ENCODE measurements at places on chromosomes 7 and 10.

- no peak for DNase-seq
Observed at GRCh38 chr7:32893207-32893524, 1.6 kb upstream of the KBTBD2 start.

DNA sequence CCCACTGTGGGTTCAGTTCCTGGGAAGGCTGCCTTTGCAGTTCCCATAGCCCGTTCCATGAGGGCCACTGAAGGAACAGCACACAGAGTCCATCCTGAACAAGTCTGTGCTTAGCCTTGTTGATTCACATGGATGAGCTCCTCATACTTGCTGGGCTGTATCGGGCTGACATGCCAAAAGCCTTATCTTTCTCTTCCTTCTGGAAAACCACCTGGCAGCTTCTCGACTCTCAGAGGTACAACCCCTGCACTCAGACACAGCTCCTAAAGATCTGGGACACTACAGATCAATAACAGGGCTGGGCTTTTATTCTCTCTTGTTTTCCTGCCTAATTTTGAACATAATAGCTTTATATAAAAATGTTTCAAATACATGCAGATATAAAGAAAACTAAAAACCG lies 667.2 kb downstream of the SDK1 start:
- DNase-seq = no peak

DNA sequence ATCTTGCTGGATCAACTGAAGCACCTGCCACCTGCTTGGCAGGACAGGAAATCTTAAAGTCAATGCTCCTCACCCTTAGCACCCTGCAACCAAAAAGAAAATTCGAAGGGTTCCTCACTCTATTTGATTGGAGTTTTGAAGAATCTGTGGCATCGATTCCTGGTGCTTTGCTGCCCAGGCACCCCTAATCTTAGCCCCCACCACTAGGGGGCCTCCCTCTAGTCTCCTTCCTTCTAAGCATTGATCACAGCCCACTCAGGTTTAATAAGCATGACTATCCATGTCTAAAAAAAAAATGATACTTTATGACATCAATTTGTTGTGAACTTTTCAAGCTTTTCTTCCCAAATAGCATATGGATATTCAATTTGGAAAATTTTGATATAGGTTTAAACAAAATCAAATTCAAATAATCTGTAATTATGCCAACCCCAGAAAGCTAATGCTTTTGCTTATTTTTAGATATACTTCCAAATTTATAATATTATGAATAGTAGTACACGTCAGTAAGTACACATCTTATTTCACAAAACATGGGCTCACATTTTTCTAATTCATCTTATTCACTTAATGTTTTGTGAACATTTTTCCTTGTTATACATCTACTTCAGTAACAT lies 45.3 kb downstream of the NRG3 start:
- no peak for DNase-seq

GRCh38 chr10:122713091-122713885 lies 13.6 kb upstream of the C10orf120 start:
- DNase-seq = no peak

DNA sequence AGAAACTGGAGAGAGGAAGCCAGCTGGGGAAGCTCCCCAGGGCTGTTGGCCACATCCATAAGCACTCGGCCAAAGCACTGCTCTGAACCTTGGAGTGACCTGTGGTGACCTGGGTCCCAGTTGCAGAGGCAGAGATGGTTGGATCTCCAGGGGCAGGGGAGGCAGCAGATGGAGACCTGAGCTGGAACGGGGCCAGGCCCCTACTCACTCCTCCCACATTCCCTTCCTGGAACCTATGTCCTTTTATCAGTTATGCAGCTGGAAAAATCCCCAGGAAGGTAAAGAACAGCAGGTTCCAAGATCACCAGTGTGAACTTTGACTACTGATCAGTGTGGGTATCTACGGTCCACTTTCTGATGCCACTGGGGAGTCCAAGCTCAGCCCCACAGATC lies 9.6 kb upstream of the PNLIPRP2 start:
- no peak for DNase-seq

GRCh38 chr7:73702226-73702625 lies 17.2 kb downstream of the STX1A start:
- DNase-seq = no peak

DNA sequence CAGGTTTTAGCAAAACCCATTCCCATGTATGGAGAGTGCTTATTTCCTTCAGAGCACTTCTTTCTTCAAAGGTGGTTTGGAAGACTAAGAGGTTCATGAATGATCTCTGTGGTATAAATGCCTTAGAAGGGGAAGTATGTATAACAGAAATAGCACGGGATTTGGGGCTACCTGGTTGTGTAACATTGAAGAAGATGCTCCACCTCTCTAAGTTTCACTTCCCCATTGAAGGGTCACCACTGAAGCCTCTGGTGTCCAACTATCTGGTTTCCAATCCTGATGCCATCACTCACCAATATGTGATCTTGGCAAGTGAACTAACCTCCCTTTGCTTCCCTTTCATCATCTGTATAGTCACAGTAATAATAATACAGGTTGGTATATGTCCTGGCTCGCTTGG lies 37.2 kb downstream of the CYCS start:
- DNase-seq = no peak

DNA sequence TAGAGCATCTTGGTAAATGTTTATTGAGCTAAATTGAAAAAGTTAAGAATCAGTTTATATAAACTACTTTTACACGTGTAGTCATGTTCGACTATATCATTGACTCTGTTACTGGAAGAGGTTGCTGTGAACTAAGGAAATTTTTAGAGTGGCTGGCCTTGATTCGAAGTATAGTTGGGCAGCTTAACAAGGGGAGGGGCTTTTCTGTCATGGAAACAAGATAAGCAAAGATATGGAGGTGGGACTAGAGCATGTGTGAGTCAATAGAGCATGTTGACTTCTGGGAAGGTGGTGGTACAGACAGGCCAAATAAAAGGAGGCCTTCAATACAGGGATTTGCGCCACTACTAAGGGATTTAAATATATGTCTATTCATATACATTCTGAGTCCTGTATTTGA lies 7.6 kb downstream of the ATP5F1C start:
- DNase-seq = no peak

DNA sequence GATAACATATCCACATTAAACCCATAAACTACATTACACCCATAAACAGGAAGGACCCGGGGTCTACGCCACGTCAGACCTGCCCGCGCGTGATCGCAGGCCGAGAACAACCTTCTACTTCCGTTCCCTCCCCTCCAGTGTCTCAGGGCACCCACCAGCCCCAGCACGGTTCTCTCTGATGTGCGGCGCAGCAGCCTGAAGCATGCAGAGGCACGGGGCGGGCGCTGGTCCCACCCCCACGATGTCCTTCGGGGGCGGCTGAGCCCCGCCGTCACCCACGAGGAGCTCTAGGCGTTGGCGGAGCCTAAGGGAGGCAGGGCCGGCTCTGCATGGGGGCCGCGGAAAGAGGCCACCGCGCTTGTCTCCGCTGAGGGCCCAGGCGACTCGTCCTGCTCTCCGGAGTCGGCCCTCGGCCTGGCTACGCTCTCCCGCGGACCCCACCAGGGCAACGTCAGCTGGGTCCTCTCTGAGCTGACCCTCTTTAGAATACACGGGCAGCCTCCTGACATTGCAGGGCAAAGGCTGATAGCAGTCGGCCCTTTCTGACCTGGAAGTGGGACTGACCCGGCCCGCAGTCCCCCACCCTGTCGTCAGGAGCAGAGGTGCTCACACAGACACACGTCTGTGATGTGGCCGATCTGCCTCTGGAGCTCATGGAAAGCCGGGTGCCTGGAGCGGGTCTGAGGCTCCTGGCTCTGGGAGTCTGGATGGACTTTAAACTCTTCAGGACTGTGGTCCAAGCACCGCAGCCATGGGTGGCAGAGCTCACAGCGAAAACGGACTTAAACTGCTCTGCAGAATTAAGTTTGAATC lies 65.6 kb upstream of the ADGRA1 start:
- no peak for DNase-seq

DNA sequence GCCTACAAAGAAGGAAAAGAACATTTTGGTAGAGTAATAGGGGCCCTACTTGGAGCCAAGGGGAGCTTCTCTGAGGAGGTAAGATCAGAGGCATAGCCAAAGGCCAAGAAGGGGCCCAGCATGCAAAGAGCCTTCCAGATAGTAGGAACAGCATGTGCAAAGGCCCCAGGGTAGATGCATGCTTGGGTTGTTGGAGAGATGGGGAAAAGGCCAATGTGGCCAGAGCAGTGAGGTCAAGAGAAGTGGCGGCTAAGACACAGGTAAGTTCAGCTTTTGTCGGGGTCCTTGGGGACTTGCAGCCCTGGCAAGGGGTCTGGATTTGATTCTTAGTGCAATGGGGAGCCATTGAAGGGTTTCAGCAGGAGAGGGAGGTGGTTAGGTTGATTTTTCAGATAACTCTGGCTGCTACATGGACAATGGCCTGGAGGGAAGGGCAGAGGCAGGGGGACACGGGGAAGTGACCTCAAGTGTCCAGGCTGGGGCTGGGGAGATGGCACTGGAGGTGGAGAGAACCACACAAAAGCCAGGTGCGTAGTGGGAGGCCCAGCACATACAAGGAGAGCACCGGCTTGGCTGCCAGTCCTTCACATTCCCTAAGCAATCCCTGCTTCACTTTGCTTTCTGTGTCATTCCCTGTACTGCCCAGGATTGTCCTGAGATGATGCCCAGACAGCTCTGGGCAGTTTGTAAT lies 16.5 kb downstream of the GRID1 start:
- DNase-seq = no peak

DNA sequence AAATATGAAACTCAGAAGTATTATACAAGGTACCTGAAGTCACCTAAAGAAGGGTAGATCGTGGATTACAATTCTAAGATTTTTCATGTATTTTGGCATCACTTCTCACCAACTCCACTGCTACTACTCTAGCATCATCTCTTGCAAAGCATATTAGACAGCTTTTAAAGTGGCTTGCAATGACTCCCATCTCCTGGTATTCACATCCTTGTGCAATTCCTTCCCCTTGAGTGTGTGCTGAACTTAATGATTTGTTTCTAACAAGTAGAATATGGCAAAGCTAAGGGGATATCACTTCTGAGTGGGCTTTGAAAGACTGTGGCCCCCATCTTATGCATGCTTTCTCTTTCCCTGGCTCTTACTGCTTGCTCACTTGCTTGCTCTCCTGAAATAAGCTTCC lies 280.2 kb downstream of the SNX13 start:
- DNase-seq = no peak

DNA sequence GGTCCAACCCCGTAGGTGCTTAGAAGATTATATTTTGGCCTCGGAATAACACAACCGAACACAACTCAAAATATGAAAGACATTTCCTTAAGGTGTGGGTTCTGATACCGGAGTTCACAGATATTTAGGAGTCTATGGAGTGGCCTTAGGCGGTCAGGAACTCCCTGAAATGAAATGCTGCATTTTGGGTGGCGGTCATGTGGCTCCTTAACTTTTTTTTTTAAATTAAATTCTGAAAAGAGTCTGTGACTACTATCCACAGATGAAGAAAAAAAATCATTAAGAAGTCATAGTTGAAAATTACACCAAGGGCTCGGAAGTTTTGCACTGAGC lies 290.9 kb upstream of the NFE2L3 start:
- DNase-seq = no peak

- DNase-seq = no peak
Observed at GRCh38 chr10:75461672-75462649, 30.5 kb downstream of the LRMDA start.

GRCh38 chr7:2245883-2246675 lies 4.1 kb downstream of the NUDT1 start:
- DNase-seq = no peak

DNA sequence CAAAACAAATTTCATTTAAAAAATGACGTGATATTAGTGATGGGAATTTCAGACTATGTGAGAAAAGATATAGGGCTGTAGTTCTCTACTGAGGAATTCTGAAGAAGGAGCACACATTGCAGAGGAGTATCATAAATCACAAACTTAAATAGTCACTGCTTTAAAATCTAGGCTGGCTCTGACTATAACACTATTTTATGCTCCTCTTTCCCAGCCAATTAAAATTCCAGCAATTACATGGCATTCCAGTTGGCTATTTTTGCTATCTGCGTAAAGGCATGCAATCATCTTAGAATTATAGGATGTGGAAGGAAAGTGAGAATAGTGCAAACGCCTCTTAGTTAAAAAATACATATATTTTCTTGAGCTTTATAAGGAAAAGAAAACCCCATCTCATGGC lies 123.1 kb downstream of the GNAI1 start:
- no peak for DNase-seq

DNA sequence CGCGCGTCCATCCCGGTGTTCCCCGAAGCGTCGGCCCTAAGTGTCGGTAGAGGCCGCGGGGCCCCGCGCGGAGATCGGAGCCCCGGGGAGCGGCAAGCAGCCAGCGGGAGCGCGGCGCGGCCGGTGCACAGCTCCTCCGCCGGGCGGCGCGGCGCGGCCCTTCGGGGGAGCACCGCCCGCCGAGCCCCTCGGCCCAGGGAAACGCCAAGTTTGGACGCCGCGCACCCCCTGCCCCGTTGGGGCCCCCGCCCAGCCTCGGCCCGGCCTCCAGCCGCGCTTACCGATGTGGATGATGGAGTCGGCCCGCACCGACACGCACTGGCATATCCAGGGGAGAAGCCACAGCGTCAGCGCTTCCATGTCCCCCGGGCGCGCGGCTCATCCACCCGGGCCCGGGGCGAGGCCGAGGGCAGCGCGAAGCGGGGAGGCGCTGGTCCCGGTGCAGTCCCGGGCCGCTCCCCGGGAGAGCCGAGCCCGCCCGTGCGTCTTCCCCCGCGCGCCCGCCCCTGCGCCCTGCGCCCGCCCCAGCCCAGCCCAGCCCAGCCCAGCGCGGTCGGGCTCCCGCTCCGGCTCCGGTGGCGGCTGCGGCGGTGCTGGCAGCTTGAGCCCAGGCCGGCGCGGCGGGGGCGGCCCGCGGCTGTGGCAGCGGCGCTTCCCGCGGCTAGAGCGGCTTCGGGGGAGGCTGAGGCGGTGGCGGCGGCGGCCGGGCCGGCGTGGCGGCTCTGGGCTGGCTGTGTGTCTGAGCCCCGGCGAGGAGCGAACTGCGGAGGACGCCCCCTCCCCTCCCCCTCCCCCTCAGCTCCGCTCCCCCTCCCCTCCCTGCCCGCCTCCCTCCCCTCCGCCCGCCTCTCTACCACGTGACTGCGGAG lies at the start of gene GRID1:
Gene GRID1 (minus strand): TSS at position 763 of the 869 bp plus-strand sequence.
- no peak for DNase-seq

DNA sequence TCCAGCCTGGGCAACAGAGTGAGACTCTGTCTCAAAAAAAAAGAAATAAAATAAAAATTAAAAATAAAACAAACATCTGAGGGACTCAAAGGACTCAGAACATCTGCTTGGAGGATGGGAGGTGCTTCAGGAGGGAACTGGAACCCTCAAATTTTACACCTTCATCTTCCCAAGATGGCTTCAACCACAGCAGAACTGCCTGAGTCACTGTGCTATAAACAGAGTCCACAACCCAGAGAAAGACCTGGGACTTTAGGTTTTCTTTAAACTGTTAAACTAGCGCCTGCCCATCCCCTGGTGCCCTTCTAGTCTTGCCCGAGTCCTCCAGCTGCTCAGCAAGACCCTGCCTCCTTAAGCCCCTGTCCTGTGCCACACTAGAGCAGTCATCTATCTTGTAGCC lies 40.8 kb downstream of the RGS10 start:
- no peak for DNase-seq

GRCh38 chr7:117048882-117049281 lies 95.6 kb downstream of the ST7 start:
- no peak for DNase-seq

Measured in stimulated activated CD8-positive, alpha-beta memory T cell treated with anti-CD3 and anti-CD28 coated beads, Interleukin-4, amount 100 ng/mL, for 4 hours (primary cell).